ENCODE measurements at places on chromosomes 5 and 9.

- no peak for DNase-seq
Observed at GRCh38 chr9:72577212-72577753, 55.9 kb downstream of the TMC1 start.

DNA sequence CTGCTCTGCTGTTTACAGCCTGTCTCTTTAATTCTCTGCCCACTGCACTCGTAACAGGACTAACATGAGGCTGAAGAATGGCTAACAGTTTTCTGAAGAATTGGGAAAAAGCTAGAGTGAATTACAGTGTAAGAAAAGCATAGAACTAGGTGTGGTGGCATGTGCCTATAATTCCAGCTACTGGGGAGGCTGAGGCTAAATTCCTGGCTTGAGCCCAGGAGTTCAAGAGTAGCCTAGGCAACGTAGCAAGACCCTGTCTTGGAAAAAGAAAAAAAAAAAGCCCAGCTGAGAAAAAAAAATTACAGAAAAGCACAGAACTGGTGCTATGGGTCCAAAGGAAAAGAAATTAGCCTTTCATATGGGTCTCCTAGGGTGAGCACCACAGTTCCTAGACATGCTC lies 13.9 kb upstream of the UHRF2 start:
- no peak for DNase-seq

GRCh38 chr5:82168294-82168693 lies 109.9 kb downstream of the RPS23 start:
- DNase-seq = no peak

DNA sequence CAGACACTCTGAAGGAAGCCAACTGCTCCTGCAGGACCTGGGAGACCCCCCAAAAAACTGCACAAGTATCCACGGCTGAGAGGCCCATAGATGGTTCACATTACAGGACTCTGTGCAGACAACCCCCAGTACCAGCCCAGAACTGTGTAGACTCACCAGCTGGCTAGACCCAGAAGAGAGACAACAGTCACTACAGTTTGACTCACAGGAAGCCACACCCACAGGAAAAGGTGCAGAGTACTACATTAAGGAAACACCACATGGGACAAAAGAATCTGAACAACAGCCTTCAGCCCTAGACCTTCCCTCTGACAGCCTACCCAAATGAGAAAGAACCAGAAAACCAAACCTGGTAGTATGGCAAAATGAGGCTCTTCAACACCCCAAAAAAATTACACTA lies 281.2 kb upstream of the RGMB start:
- DNase-seq = no peak

GRCh38 chr9:112913326-112913725 lies 22.6 kb upstream of the SLC46A2 start:
- no peak for DNase-seq

- peak; percentile 26 for DNase-seq
Observed at GRCh38 chr5:108642170-108642906, 105.4 kb upstream of the FER start.

DNA sequence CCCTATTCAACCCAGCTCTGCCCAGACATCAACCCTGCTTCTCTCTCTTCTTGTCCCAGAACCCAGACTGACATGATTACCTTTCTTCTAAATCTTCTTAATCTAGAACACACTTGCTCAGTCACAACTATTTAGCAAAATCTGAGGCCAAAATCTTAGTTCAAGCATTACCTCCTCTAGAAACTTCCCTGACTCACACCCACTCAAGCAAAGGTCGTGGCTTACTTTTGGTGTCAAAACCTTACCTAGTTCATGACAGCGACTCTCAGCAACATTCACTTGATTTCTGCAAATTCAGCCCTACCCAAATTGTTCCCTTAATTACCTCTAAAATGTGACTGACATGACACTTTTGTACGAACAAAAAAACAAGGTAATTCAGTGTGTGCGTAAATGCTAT lies 130.2 kb downstream of the TLE1 start:
- no peak for DNase-seq

DNA sequence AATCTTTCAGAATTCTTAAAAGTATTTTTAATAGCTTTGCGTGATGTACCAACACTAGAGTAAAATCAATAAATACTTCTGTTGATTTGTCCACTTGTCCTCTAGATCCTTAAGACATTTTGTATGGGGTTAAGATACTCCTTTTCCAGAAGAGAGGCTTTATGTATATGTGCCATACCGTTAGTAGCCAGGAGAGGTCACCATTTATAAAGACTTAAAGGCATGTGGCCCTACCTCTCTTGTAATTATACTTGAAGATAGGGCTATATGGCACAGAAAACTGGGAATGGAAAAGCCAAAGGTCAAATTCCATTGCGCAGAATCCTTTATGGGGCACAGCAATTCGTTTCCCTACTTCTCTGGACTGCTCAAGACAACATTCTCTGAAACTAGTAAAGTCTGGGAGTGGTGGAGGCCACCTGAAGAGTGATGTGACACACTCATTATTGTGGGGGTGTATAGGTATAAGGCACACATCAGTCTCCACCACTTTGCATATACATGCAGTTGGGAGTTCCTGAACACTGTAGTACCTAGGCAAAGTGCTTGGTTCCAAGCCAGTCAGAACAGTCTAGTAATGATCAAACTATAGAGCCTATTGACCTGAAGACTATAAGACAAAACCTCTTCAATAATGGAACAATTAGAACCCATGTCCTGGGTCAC lies 140.1 kb upstream of the FBXL17 start:
- DNase-seq = no peak

DNA sequence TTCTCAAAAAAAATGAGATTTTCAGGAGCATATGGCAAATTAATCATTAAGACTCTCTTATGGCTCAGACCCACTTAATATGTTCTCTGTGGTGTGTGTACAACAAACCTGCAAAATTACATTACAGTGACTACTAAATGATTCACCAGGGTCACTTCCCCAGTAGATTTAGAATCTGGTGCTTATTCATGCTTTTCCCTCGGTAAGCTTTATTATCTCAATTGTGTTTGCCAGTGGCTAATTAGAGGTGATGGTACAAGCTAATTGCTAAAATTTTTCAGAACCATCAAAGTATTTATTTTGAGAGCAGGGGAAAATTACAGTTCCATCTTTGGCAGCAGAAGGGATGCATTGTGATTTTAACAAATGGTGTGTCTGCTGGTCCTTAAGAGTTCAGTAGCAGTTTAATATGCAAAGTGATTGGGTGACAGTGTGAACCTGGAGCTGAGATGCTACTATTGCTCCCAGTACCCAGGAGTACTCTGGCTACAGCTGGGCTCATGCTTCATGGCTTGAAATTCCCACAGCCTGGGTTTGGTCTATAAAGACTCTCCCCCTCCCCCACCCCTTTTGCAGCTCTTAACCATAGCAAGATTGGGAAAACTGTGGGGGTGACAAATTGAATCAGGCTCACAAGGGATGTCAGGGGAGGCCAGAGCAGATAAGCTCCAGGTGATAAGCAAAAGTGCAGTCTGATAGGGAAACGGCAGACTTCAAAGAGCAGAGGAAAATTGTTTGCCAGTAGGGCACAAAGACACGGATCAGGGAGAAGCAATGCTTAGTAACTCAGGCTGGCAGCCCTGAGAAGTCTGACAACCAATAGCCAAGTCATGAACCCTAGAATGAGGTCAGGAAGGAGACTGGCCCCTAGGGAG lies 92.8 kb upstream of the RAD23B start:
- no peak for DNase-seq

GRCh38 chr5:1655496-1656270 lies 131.9 kb upstream of the LPCAT1 start:
- DNase-seq = no peak

DNA sequence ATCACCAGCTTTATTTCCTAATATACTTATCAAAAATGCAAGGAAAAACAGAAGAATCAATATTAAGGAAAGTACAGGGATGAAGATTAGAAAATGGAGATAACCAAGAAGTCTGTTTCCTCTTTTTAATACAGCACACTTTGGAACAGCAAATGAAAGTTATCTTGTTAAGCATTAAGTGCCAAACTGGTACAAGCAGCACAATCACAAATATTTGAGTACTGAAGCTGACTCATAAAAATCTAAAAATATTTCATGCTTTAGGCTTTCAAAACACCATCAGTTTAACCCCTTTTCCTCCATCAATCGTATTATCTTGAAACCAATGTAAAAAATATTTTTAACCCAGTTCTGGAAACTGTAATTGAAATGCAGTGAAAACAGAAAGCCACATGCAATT lies 2.7 kb downstream of the FBXW11 start:
- DNase-seq = no peak

- no peak for DNase-seq
Observed at GRCh38 chr5:98333921-98334320, 439.5 kb upstream of the RGMB start.

DNA sequence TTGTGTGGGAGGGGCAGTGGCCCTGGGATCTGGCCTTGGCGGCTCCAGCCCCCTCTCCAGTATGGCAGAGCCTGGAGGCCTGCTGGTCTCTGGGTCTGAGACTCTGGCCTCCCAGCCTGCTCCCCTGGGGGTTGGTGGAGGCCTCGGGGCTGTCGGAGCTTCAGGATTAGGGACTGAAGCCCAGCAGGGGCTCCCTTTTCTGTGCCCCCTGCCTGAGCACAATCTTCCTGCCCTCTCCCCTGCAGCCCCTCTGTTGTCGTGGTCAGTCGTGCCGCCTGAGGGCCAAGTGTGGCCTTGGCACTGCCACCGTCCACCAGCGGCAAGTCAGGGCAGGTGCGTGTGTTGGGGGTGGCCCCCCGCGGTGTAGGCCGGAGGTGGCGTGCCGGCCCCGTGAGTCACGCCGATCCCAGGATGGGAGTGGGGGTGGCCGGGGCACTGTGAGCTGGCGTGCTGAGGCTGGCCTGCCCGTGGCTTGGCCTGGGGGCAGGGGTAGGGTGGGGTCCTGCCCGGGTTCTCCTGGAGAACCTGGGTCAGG lies 53.6 kb downstream of the RXRA start:
- no peak for DNase-seq

DNA sequence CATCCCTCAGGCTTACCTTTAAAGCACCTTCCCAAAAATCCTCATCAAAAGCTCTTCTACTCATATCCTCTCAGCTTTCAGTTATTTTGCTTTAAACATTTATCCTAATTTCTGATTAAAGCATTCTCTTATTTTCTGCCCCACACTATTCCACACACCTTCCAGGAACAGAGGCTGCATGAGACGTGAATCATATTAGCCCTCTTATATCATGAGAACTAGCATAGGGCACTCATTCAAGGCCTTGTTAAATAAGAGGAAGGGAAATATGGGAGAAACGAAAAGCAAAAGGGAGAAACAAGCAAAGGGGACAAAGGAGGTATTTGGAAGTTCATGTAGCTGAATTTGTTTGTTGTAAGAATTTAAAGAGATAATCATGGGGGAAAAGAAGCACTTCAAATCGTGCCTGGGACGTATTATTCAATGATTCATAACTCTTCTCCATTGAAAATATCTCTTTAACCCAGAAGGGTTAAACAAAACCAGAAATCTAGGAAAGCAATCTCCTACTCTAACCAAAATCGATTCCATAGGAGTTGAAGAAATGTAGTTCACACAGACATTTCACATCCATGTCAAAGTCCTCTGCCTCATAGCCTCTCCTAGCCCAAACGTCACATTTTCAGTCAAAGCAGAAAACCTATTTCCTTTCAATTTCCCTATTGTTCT lies 4.1 kb downstream of the ALDH1A1 start:
- DNase-seq = no peak

GRCh38 chr9:114655689-114656088 lies 1.9 kb downstream of the TEX53 start:
- no peak for DNase-seq

GRCh38 chr5:51479840-51480239 lies 96.6 kb downstream of the ISL1 start:
- no peak for DNase-seq

GRCh38 chr9:113519426-113520108 lies 56.0 kb downstream of the RGS3 start:
- no peak for DNase-seq

- no peak for DNase-seq
Observed at GRCh38 chr9:136735812-136736480, 6.8 kb downstream of the LCN10 start.

- no peak for DNase-seq
Observed at GRCh38 chr5:165805756-165806155, 2300.3 kb downstream of the MAT2B start.
